Ovary (tissue), 10 donors: ENCODE measurements at places on chromosomes 11 and 22.

DNA sequence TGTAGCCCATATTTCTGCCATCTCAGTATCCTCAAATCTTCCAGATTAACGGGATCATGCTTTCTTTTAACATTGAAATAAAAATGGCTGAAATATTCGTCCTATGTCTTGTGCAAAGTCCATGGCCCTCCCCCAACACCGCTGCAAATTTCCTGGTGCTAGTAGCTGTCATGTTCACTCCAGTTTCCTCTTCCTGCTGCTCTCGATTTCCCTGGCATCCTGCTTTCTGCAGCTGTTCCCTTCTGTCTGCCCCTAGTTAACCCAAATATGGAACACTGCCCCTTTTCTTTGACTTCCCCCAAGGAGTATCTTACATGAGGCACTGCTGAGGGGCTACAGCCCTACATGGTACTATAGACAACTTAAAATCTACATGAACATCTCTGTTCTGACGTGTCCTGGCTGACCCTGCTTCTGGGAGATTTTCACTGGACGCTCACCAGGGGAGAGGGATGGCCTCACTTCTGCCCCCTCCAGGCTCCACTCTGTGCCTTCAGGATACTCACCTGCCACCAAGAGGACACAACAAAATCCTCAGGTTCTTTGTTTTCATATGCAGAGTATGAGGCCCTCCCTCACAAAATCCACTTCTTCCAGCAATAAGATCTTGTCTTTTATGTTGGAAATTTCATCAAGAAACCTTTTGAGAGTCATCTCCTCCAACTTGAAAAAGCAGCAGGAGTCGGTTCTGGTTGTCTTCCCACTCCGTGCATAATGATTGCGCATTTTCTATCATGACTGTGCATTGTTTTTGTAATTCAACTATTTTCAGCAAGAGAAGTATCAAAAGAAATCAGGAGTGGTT lies 29.5 kb upstream of the SCUBE2 start:
- no peak for DNase-seq

GRCh38 chr22:39522567-39523300 lies 2.4 kb downstream of the ATF4 start:
- peak; percentile 52 for DNase-seq

GRCh38 chr11:74072721-74073120 lies 63.8 kb upstream of the UCP3 start:
- no peak for DNase-seq

DNA sequence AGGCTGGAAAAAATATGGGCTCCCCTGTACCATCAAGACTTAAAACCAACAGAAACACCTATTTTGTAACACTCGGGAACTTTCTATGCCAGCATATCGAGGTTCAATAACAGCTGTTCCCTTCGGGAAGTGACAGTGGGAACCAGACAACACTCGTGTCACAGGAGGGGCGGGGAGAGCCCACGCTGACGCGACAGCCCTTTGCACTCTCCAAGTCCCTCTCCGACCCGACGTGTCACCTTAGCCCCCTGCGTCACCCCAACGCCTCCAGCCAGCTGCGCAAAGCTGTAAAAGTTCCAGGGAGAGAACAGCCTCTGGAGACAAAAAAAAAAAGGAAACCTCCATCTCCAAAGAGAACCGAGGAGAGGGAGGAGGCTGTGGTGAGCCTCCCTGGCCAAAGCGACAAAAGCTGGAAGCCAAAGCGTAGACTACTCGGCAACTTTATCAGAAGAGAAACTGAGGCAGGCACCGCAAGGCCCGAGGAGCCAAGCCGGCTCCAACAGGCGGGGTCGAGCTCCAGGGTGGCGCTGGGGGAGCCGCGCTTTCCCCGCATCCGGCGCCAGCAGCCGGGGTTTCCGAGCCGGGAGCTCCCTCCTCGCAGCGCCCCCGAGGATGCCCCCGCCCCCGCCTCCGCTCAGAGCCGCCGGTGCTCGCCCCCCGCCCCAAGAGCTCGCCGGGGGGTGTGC lies 751 bp downstream of the ARFGAP3 start:
- no peak for DNase-seq

DNA sequence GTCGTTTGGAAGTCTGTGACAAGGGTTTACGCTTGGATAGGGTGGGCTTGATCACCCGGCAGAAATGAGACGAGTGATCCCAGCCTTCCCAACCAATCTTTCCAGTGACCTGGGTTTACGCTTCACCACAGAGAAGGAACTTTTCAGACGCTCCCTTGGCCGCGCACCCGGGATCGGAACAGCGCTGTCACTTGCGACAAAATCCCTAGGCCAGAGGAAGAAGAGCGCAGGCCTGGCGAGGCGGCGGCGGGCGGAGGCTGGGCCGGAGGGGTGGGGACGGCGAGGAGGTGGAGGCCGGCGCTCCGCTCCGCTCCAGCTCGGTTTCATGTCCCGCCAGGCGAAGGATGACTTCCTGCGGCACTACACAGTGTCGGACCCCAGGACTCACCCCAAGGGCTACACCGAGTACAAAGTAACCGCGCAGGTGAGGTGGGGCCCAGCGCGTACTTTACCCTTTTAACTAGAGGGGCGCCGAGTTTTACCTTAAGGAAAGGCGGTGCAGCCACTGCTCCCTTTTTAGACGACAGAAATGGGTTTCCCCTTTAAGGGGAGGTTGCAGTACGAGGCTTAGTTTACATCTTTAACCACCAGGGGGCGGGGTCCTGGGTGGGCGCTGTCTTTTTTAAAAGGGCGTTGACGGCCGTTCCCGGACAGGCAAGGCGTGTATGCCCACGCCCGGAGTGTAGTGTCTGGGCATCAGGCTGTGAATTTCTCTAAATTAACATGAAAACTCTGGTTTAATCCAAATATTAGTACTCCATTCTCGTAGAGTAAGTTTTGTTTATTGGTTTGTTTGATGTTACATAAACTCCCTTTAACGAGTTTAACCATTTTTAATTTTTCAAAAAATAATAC lies at the start of gene SNX15:
TSS of gene SNX15 (plus strand) at position 227 of the 855 bp plus-strand sequence. CDS start at position 326, 99 bp downstream.
- peak; percentile 89 for DNase-seq

- DNase-seq = no peak
These were observed 8.0 kb upstream of the TPCN2 start for GRCh38 chr11:69040581-69041260.

DNA sequence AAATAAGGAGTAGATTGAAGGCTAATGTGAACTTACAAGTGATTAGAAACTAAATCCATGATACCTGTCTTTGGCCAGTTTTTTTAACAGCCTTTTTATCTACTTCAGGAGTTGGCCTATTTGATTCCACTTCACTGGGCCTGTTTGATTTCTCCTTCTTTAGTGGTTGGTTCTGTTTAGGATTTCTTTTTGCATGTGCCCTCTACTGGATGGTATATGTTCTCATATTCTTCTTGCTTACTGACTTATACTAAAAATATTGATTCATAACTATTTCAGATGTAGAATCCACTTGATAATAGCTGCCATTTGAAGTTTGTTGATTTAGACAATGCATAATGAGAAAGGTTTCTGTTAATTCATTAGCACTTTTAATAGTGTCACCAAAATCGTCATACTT lies 53.9 kb downstream of the USP47 start:
- no peak for DNase-seq

GRCh38 chr11:128208329-128209137 lies 378.8 kb downstream of the ETS1 start:
- DNase-seq = no peak

DNA sequence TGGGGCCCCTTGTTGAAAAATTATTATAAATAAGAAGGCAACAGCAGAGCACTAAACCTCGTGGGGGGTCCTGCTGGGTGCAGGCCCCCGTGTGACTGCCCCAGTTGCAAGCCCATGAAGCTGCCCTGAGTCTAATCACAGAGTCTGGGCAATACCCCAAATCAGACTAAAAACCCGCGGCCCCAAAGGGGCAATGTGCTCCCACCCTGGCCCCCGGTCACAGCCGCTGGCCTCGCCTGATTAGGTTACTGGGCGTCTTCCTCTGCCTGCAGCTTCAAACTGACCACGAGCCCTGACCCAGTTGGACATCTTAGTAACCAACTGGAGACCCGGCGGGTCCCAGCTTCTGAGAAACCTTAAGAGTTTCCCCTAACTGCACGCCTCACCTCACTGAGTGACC lies 1.6 kb downstream of the CXCR5 start:
- no peak for DNase-seq

GRCh38 chr22:21719024-21719423 lies 16.6 kb downstream of the YPEL1 start:
- DNase-seq = no peak

- DNase-seq = no peak
These were observed 4.8 kb upstream of the ELFN2 start for GRCh38 chr22:37431801-37432707.

GRCh38 chr11:68007498-68008380 lies 2.4 kb upstream of the ALDH3B1 start:
- DNase-seq = no peak

- peak; percentile 58 for DNase-seq
These were observed 86.3 kb downstream of the SNX19 start for GRCh38 chr11:130829920-130830511.

- DNase-seq = no peak
These were observed 15.0 kb downstream of the ANO1 start for GRCh38 chr11:70092959-70093715.

DNA sequence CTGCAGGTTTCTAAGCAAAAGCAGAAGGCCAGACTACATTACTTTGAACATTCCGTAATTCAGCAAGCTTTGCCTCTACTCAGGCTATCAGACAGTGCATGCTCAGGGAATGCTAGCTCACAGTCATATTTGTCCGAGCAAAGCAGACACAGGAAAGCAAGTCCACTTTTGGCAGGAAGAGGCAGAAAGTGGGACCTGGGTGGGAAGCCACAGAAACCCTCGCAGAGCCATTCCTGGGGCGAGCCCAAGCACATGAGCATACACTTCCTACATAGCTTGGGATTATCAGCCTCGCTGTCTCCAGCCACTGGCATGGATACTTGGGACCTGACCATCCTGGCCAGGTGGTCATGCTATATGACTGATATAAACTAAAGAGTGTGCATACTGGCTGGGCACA lies 113.3 kb downstream of the TRIM29 start:
- no peak for DNase-seq

- no peak for DNase-seq
These were observed 541.9 kb downstream of the TBC1D22A start for GRCh38 chr22:47304191-47304831.

- no peak for DNase-seq
These were observed 56.9 kb downstream of the PKNOX2 start for GRCh38 chr11:125221461-125221860.

DNA sequence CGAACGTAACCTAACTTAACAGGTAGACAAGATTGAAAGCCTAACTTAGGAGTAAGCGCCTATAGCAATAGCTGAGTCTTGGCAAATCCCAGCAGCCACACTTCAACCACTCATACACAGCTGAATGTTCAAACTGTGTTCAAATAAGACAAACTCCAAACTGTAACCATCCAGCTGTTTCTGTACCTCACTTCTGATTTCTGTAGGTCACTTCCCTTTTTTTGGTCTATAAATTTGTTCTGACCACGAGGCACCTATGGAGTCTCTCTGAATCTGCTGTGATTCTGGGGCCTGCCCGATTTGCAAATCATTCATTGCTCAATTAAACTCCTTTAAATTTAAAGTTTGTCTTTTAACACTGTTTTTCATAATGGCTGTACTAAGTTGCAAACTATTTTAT lies 8.2 kb upstream of the TENM4 start:
- DNase-seq = no peak

DNA sequence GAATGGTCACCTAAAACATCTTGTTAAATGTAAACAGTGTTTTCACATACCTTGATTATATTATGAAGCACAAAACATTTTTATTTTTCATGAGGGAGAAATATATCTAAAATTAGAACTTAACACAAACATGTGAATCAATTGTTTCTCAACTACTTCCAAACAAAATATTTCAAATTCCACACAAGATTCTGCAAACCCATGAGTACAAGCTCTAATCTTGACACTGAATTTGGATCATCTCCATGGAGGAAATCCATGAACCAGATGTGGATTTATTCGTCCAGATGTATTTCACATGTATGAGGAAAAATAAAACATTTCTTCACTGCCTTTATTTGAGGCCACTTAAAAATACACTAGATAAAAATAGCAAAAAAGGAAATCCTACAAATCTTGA lies 184.2 kb downstream of the SBF2 start:
- no peak for DNase-seq

GRCh38 chr11:27673979-27674663 lies 26.1 kb downstream of the BDNF start:
- no peak for DNase-seq

GRCh38 chr11:8265681-8266241 lies 2.1 kb upstream of the LMO1 start:
- DNase-seq = no peak

- no peak for DNase-seq
These were observed 1917.5 kb downstream of the LRRC4C start for GRCh38 chr11:39541945-39542351.

DNA sequence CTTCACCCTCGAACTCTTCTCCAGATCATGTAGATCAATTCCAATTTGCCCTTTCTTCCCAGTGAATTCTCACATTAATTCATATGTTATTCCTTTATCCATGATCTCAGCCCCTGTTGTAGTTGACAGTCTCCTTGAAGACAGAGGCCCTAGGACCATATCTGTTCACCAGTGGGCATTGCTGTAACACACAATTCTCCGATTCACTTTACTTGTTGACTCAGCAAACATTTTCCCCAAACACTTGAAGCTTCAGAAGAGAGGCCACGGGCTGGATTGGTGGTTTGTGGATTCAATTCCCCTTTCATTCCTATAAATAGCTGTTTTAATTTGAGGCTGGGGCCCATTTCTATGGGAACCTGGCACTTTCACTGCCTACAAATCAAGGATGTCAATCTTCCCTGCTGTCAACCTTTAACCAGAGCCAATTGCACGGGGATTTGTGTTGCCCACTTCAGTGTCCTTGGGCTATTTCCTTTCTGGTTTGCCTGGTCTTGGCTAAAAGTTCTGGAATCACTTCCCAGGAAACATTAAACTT lies 393.0 kb upstream of the KIRREL3 start:
- DNase-seq = no peak

GRCh38 chr11:46117842-46118241 lies 3.4 kb downstream of the PHF21A start:
- no peak for DNase-seq

- DNase-seq = no peak
These were observed 1.8 kb downstream of the MUC6 start for GRCh38 chr11:1034456-1035295.

DNA sequence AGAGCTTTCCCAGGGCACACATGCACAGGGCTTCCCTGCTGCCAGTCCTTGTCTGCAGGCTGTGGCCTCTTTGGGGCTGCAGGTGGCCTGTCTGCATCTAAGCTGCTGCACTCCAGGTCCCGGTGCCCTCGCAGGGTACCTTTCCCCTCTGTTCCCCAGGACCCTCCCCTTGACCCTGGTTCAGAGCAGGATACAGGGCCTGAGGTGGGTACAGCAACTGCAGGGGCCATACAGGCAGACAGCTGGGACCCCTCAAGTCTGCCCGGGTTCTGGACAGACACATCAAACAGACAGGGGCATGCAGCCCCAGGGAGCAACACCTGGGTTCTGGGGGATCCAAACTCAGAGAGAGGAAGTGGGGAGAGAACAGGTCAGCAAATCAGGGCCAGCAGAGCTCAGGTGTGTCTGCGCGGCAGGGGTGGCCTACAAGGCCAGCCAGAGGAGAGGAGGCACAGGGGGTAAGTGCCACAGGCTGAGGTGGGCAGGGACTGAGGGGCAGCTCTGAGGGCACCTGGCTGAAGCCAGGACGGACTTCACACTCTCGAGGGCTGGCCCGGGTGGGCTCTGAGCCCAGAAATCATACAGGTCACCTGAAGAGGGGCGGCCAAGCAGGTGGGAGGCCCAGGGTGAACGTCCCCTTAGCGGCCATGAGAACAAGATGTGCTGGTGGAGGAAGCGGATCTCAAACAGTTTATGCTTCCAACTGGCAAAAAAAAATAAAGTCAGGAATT lies 29.9 kb upstream of the COMT start:
- DNase-seq = no peak

GRCh38 chr22:36215981-36216380 lies 14.4 kb upstream of the APOL4 start:
- DNase-seq = no peak

- DNase-seq = no peak
These were observed 180.4 kb upstream of the B3GAT1 start for GRCh38 chr11:134592391-134592990.
